ENCODE measurements at places on chromosomes 1 and 21.

- no peak for DNase-seq
These were observed 42.0 kb downstream of the TBCE start for GRCh38 chr1:235409042-235409820.

GRCh38 chr1:242811092-242811840, 286.8 kb upstream of the PLD5 start:
- DNase-seq = no peak

- no peak for DNase-seq
These were observed 27.8 kb downstream of the SDC3 start for GRCh38 chr1:30880678-30881318.

- no peak for DNase-seq
These were observed 87.4 kb upstream of the CLDN14 start for GRCh38 chr21:36567216-36567885.

Measured in fibroblast of the conjunctiva (primary cell).